Small intestine (tissue), 16 donors: ENCODE measurements at places on chromosomes 6 and 20. TPM values are rescaled to one million over a fixed set of nuclear protein-coding genes. Genes with fewer than 3 reads are reported as not detected.

The LPA gene
- 0.27 TPM for polyA plus RNA-seq

- H3K4me1 ChIP-seq: no peaks in the 10 kb centered on the region
- DNase-seq: no peak
- H3K27ac ChIP-seq: no peak overlapping the region
- H3K36me3 ChIP-seq: no peaks in the 10 kb centered on the region
- no peaks in the 10 kb centered on the region for H3K27me3 ChIP-seq
Measured at GRCh38 chr6:91435630-91436029, 848.8 kb upstream of the MAP3K7 start.

GRCh38 chr6:80728101-80728750, 621.8 kb downstream of the BCKDHB start:
- no peaks in the 10 kb centered on the region for H3K36me3 ChIP-seq
- no peak for DNase-seq
- no peaks in the 10 kb centered on the region for H3K27me3 ChIP-seq

DNA sequence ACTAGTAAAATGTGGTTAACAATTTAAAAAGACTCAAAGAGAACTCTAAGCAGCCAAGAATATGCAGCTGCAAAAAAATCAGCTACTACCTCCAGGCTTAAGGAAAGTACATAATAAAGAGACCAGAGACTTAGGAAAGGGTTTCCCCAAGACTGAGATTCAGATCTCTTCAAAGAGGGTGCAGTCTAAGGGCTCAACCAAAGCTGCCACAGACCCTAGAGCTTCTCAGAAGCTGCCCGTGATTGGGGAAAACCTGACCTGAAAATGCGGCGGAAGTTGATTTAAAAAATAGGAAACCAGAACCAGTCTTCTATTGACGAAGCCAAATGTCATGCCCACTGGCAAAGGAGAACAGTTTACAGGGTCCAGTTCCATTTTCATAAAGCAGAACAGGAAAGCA, 516.8 kb upstream of the MARCKS start:
- no peaks in the 10 kb centered on the region for H3K27me3 ChIP-seq
- H3K4me3 ChIP-seq: no peak overlapping the region
- H3K36me3 ChIP-seq: no peaks in the 10 kb centered on the region
- no peak for DNase-seq
- no peaks in the 10 kb centered on the region for H3K4me1 ChIP-seq

GRCh38 chr6:129672341-129672682, 37.7 kb downstream of the ARHGAP18 start:
- no peak overlapping the region for H3K4me3 ChIP-seq
- peaks cover 4% of the 10 kb centered on the region for H3K4me1 ChIP-seq
- no peak for DNase-seq
- no peaks in the 10 kb centered on the region for H3K36me3 ChIP-seq
- H3K27ac ChIP-seq: no peak overlapping the region

DNA sequence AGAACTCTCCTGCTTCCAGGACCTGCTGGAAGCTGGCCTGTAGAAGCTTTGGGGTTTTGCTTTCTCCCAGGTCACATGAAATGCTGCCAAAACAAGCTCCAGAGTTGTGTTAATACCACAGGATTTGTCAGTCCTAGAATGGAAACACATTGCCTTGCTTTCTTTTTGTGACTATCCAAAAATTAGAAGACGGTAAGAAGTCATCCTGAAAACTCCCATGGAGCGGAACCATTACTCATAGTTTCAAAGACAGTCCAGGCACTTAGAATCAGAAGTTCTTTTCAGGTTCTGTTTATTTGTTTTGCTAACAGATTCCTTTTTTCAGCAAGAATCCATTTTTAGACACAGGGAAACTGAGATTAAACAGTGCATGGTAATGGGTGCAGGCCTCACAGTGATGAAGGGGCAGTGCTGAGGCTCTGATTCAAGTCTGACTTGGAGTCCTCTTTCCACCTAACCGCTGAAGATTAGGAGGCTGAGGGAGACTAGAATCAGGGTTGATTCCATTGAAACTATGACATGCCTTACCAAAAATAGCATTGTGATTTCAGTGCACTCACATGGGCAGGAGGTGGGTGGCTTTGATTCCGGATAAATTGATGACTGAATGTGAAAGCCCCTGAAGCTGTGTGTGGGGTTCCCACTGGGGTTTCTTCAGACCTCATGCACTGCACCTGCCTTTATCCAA, 72.2 kb upstream of the NAA20 start:
- no peak for DNase-seq
- H3K4me1 ChIP-seq: peaks cover 10% of the 10 kb centered on the region
- no peak overlapping the region for H3K27ac ChIP-seq

- H3K4me3 ChIP-seq: peak overlapping the region; percentile 5
- no peak for DNase-seq
- H3K27ac ChIP-seq: no peak overlapping the region
- H3K36me3 ChIP-seq: no peaks in the 10 kb centered on the region
- peaks cover 3% of the 10 kb centered on the region for H3K4me1 ChIP-seq
- H3K27me3 ChIP-seq: peaks cover 41% of the 10 kb centered on the region
Measured at GRCh38 chr6:166253281-166253681, 54.9 kb downstream of the PRR18 start.

DNA sequence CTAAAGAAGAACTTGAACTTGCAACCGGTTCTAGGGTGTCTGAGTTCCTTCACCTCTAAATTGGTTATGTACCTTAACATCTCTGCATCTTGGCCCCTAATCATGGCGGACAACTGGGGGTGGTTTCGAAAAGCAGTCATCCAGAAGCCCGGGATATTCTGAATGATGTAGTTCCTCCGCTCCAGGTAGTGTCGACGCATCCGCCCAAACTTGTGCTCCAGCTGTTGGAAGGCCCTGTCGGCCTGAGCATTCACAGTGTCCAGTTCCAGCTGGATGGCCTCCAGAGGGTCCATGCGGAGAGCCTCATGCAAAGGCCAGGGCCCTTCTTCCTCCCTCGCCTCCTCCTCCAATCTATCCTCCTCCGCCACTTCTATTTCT, 887 bp downstream of the TSPYL1 start:
- H3K4me3 ChIP-seq: peak overlapping the region; percentile 82
- H3K4me1 ChIP-seq: peaks cover 13% of the 10 kb centered on the region
- no peaks in the 10 kb centered on the region for H3K27me3 ChIP-seq
- H3K27ac ChIP-seq: peak overlapping the region; percentile 93
- peaks cover 4% of the 10 kb centered on the region for H3K36me3 ChIP-seq
